ENCODE measurements at places on chromosomes 5 and 9.

GRCh38 chr5:39757131-39757530 is 332.4 kb upstream of the DAB2 start:
- no peak for DNase-seq

GRCh38 chr5:33272288-33272687 is 168.5 kb upstream of the TARS1 start:
- DNase-seq, result peak; percentile 68

DNA sequence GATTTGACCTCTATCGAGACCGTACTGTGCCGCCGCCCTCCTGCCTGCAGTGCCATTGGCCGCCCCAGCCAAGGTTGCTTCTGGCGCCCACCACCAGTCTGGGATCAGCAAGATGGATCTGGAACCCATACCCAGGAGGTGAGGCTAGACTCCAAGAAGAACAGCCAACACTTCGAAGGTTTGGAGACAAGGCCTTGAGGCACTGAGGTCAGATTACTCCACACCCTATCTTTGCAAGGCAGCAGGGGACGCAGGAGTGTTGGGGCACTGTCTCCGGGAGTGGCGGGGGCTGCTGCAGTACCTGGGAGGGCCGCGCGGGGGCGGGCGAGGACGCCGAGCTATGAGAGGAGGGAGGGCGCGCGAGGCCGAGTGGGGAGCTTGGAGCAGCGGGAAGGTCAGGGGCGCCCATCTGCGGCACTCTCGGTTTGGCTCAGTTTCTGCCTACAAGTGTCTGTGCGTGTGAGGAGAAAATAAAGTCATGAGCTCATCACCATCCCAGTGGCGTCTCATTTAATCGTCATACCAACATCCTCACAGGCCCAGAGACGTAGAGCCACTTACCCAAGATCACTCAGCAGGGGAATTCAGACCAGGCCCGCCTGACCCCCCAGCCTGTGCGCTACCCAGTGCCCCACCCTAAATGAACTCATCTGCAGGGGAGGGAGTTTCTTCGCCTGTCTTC is 20.5 kb upstream of the PSD2 start:
- peak; percentile 54 for DNase-seq

DNA sequence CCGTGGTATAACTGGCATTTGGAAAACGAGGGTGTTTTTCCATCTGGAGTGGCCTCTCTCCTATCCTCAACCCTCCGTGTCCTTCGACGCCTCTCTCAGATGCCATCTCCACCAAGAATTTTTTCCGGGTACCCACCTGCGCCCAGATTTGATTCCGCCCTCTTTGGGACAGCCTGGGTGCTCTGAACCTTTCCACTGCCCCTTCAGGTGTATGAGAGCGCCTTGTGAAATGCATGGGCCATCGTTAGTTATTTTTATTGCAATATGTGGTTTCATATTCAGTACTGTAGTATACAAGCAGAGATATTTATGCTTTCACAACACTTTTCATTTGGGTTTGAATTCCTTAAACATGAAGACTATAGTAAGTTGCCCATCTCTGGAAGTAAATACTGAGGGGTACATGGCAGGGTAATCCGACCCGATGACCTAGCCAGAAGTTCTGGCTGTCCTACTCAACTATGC is 78.2 kb upstream of the IFNE start:
- no peak for DNase-seq

DNA sequence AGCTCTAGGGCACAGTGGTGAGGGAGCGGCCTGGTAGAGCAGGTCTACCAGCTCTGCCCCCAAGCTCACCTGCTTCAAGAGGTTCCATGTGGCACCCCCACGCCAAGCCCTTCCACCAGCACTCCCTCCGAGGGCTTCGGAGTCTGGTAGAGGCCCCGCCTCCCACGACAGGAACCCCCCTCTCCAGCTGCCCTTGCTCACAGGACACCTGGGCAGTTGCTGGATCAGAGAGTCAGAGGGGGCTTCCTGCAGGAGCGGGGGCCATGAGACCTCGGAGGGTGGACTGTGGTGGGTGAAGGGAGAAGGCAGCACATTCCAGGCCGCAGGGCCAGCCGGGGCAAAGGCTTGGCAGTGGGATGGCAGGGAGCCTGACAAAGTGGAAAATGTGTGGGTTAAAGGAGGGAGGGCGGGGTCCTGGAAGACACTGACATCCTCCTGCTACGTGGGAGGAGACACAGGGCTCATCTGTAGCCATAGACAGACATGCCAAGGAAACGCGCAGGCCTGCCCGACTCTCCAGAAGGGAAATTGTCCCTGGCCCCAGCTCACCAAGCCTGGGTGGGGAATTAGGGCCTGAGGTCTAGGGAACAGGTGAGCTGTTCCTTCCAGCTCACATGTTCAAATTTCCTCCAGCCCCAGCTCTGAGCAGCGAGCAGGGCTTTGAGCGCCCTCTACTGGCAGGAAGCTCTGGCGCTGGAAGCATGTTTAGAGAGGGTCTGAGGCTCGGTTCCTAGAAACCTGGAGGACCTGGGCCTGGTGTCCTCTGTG is 74.2 kb downstream of the NTNG2 start:
- peak; percentile 61 for DNase-seq

- no peak for DNase-seq
These were observed 25.5 kb downstream of the PLAC8L1 start for GRCh38 chr5:146079695-146080373.

DNA sequence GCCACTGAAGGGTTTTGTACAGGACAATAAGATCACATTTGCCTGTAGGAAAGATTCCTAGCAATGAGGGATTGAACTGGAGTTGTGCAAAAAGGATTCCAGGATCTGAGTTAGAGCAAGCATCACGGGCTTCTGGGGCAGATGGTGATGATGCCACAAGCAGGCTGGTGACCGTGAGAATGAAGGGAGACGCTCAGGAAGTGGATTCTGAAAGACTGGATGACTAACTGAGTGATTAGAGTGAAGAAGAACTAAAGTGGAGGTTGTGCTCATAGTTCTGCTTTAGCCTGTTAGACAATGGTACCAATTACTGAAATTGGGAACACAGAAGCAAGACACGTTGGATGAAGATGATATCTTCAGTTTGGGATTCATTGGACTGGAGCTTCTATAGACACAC is 168.2 kb downstream of the CD180 start:
- DNase-seq, result no peak

GRCh38 chr5:31215236-31215635 is 21.8 kb downstream of the CDH6 start:
- no peak for DNase-seq

- DNase-seq, result no peak
These were observed 6.9 kb downstream of the MEGF10 start for GRCh38 chr5:127297348-127298035.

DNA sequence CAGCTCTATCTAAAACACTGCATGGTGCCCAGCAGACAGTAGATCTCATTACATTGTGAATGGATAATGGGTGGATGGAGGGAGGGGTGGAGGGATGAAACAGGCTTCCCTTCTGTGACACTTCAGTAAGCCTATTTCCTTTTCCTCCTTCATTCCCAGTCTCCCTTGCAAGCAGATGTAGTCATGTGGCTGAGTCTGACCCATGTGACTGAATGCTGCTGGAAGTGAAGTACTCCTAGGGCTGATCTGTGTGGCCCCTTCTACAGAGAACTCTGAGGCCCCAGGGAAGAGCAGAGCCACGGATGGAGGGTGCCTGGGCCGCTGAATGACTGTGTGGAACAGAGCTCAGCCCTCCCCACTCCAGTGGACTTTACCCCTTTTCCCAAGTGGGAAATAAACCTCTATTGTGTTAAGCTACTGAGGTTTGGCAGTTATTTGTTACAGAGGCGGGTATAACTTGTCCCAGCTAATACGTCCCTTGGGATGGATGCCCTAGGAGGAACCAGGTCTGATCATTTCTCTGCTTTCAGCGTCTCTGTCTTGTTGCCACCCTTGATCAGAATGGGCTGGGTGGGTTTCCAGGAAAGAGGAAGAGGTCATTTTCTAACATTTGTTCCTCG is 176.1 kb upstream of the MVB12B start:
- DNase-seq, result no peak

DNA sequence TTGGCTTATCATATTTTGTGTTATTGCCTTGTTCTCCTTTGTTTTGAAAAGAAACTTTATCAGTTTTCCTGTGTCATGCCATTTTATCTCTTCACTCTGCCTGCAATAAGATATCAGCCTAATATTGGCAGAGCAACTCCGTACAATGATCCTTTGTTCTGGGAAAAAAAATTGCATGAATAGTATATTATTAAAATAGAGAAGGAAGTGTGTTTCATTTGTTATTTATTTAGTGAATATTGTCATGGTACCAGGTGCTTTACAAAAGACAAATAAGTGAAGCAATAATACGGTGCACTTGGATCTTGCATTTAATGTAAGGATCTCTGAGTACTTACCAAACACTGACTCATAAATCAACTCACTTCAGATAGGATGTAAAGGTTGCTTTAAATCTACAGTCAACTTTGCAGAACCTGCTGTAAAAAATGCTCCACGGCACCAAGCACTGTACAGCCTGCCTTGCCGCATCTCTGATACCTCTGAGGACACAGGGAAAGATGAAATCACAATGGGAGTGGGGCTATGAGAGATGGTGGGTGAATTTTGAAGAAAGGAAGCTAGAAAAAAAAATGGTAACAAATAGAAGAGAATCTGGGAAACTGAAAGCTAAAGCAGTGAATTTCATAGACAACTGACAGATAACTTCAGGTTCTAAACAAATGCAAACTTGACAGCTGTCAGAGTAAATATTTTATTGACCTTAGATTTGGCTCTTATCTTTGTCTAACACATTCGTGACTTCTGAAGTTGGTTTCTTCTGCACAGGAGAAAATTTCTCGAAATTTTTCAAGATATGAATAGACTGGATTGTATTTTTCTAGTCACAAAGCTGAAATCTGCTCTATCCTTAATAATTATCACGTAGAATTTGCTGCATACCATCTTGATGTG is 232.1 kb downstream of the ENC1 start:
- DNase-seq, result no peak

GRCh38 chr5:101024299-101024698 is 121.2 kb upstream of the ST8SIA4 start:
- no peak for DNase-seq

DNA sequence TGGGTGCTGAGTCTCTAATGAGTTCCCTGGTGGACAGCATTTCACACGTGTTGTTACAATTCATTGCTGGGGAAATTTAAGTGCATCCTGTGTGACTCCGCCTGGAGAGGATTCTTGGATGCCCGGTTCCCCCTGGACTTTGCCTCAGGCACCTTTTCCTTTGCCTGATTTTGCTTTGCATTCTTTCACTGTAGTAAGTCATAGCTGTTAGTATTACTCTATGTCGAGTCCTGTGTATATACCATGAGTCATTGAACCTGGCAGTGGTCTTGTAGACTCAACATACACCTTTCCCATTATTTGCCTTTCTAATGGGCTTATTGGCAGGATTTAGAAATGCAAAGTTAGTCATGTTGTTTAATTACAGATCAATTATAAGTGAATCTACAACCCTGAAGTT is 81.9 kb upstream of the DHFR start:
- DNase-seq, result no peak

DNA sequence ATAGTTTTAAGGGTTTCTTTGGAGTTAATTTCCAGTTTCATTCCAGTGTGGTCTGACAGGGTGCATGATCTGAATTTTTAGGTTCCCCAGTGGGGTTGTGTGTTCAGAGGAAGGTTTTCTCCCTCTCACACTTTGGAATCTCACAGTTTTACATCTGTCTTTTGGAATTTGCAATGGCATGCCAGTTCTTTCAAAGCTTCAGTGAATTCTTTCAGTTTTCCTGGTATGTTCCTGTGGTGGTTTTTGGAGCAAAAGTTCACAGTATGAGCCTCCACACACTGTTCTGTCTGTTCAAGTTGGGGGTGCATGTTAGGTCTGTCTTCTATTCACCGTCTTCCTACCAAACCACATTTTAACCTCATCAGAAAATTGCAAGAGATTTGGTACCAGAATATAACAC is 624.2 kb downstream of the KCTD16 start:
- no peak for DNase-seq

- DNase-seq, result no peak
These were observed 65.7 kb downstream of the GABRA6 start for GRCh38 chr5:161751265-161751664.

DNA sequence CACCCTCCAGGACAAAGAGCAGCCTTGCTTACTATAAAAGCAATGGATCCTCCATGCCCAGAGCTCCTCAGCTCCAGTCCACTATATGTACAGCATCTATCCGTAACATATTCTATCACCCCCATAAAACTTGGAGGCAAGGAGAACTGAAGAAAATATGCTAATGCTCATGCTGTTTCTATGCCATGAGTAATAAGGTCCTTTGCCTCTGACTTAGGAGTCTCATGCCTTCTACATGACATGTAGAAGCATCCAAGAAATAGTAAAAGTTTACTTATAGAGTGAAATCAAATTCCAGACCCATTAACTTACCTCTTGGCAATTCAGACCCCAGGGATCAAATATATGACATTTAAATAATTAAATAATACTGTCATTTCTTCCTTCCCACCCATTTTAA is 33.7 kb downstream of the SSBP2 start:
- DNase-seq, result no peak

- DNase-seq, result no peak
These were observed 20.4 kb upstream of the UGCG start for GRCh38 chr9:111876179-111876578.

GRCh38 chr5:89411891-89412290 is 528.9 kb upstream of the MEF2C start:
- no peak for DNase-seq

DNA sequence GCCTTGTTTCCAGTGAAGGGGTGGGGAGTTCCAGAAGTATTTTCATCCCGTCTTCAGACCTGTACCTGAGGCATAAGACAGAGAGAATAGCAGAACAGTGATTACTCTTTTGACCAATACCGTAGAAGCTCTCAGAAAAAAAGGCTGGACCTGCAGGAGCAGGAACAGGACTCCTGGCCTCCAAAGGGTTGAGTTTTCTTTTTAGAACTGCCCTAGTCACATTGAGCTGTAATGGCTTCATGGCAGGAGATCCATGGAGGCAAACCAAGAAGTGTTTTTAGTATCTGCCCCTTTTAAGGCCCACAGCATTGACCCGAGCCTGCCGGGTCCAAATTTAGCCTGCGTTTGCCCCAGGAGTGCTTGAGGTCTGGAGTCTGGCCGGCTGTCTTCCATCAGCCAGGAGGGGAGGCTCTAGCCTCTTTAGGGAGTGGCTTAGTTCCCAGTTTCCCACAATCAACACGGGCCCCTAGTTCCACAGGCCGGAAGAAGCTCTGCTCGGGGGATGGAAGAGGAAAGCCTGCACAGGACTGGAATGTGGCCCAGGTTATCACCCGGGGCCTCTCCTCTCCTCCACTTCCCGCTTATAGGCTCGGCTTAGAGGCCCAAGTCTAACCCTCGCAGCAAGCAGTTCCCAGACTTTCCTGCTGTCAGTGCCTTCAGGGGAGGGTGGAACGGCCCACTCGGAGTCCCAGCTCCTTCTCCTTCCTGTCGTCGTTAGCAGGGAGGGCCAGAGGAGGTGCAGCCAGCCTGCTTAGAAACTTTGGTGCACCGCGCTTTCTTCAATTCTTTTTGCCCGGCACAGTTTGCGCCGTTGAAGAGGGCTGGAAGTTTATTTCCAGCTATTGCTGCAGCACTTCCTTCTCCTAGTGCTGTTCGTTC is 80.7 kb downstream of the C9orf152 start:
- DNase-seq, result no peak
